ENCODE measurements at places on chromosomes 11 and 22.

DNA sequence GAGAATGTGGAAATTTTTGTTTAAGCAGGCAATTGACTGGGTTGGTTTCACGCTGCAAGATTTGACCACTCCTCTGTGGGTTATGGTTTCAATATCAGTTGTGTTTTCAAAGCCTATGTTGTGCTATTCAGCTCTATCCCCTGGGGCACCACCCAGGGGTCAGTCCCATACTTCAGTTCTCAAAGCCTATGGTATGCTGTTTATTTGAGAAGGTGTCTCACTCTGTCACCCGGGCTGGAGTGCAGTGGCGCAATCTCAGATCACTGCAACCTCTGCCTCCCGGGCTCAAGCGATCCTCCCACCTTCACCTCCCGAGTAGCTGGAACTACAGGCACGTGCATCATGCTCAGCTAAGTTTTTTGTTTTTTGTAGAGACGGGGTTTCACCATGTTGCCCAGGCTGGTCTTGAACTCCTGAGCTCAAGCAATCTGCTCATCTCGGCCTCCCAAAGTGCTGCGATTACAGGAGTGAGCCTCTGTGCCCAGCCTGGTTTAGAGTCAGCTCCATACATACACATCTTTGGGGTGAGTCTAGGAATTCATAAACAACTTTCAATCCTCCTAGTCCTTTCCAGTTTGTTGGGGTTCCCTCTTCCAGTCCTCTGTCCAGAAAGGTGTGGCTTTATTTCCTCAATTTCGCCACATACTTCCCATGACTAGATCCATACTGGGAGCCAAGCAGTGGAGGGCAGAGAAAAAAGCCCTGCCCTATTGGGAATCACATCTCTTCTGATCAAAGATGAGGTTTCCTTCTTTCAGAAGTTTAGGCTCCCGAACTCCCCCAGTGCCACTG, 35.0 kb upstream of the MAPK1 start:
- DNase-seq: no peak

GRCh38 chr11:91825777-91826176, 398.8 kb upstream of the FAT3 start:
- no peak for DNase-seq

DNA sequence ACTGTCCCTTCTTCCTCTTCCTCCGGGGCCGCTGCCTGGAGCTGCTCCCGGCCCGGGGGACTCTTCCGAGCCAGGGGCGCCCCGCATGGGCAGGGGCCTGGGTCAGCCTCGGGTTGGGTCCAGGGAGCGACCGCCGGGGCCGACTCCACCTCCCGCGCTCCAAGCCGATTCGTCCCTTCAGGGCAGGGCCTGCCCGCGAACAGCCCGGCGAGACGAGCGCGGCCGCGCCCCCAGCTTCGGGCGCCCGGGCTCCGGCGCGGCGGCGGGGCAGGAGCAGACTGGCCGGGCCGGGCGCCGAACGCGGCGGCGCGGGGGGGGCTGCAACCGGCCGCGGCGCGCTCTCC, at the start of gene LARGE1:
Gene LARGE1 (minus strand): TSS at position 280 of the 344 bp plus-strand sequence.
- no peak for DNase-seq

GRCh38 chr11:133041181-133041580, 491.1 kb downstream of the OPCML start:
- no peak for DNase-seq

GRCh38 chr11:96875712-96876111, 485.9 kb downstream of the JRKL start:
- DNase-seq: no peak

GRCh38 chr11:35804451-35805040, 139.3 kb upstream of the LDLRAD3 start:
- no peak for DNase-seq

GRCh38 chr11:27367881-27368280, 4.9 kb upstream of the CCDC34 start:
- DNase-seq: no peak

DNA sequence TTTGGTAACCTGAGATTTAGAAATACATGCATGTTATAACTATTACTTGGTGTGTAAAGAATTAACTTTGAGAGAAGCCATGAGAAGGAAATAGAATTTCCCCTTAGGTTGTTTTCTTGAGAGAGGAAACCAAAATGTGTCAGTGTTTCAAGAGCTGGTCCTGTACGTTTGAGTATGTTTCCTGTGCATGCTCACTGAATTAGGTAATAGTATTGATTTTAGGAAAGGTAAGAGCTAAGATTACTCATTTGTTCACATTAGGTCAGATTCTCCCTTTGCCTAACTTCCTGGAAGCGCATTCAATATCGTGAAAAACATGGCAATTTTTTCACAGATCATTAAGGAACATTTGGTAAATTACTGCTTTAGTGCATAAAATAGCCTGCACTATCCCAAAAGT, 49.3 kb upstream of the RDX start:
- DNase-seq: no peak

GRCh38 chr11:94279996-94280395, 24.4 kb upstream of the IZUMO1R start:
- DNase-seq: no peak

- no peak for DNase-seq
Measured at GRCh38 chr11:88169881-88170280, 5.4 kb downstream of the RAB38 start.

DNA sequence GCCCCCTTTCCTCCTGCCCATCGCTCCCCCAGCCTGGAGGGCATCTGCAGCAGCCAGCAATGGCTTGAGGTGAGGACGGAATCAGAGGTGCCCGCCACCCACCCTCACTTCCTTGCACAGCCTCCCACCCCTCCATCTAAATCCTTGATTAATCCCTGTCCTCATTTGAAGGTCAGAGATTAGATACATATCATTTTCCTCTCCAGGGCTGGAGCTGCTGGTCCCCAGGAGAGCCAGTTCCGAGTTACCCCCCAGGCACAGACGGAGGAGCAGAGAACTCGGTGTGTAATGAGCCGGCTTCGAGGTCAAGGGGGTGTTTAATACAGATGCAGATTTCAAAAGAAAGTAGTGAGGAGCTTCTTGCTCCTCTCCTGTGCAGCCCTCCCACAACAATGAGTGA, 542.1 kb downstream of the MN1 start:
- DNase-seq: no peak

DNA sequence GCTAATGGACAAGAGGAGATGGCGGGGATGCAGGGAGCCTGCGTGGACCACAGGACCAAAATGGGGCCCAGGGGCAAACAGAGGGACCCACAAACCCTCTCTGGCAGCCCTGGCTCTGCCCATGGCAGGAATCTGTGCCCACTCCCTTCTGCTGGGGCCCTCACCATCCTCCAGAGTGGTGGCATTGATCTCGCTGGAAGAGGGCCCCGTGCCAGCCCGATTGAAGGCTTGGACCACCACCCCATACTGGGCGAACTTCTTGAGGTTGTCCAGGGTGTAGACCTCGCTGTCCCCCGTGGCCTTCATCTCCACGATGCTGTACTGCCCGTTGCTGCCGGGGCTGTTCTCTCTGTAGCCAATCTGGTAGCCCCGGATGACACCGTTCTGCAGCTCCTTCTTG, 137.1 kb downstream of the CEP164 start:
- no peak for DNase-seq

- no peak for DNase-seq
Measured at GRCh38 chr11:76553554-76554476, 109.0 kb downstream of the EMSY start.

- DNase-seq: no peak
Measured at GRCh38 chr11:61874377-61874809, 17.0 kb downstream of the FADS3 start.

DNA sequence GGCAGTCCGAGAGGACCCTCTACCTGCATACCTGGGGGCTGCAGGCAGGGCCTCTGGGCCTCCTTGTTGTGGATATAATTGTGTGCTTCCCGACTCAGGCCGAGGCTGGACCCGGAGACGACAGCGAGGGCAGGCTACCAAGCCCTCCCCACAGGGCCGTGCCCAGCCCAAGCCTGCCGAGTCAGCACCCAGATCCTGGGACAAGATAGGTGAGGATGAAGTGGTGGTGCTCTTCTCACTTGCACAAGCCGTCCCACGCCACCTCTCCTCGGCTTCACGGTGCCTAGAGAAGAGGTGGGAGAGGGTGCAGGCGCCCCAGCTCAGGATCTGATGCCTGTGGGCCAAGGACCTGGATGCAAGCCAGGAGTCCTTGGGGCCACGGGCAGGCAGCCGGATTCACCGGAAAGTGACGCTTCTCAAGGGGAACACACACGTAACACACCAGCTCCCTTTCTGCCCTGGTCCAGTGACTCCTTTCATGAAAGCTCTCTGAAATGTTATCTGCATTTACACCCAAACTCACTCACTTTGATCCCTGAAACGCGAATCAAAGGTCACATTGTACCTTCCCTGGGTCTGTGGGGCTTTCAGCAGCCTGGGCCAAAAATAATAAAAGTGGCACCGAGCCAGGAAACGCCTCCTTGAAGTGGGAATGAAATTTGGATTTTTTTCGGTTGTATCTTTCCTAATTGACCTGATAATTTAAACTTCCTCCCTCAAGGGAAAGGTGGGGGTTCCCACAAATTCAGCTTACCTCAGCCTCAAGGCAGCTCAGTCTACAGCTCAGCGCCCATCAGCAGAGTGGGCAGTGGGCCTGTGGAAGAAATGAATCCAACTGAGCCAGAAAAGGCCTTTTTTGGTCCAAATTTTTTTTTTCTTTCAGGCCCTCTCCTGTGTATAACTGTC, 1.1 kb upstream of the GNB1L start:
- no peak for DNase-seq

DNA sequence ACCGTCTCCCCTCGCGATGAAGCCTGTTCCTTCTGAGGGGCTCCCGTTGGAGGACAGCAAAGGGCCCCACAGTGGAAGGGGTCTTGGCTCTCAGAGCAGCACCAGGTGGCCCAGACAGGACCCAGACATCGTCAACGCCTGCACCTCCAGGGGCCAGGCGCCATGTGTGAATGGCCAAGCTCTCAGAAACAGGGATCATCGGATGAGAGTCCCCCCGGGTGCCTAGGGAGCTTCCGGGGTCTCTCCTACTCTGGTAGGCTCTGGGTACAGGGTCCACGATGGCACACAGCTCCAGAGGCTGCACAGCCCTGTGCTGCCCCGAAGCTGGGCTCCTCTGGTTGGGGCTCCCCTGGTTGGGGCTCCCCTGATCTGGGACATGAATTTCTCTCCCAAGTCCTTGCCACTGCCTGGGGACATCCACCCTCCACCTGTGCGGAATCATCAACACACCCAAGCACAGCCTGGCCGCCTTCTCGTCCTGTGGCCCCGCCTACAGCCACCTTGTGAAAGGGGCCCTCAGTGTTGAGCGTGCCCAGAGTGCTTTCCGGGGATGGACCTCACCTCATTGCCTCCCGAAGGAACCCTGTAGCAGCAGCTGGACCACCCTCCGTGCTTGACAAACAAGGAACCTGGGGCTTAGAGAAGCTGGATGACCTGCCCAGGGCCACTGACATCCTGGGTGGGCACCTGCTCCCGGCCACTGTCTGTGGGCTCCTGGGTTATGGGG, 929.0 kb downstream of the BRD1 start:
- no peak for DNase-seq

- no peak for DNase-seq
Measured at GRCh38 chr11:123065621-123066020, 3.7 kb upstream of the HSPA8 start.

GRCh38 chr11:31798057-31798553, 13.0 kb downstream of the PAX6 start:
- DNase-seq: no peak

GRCh38 chr11:6817694-6818093, 18.2 kb upstream of the OR6A2 start:
- no peak for DNase-seq

DNA sequence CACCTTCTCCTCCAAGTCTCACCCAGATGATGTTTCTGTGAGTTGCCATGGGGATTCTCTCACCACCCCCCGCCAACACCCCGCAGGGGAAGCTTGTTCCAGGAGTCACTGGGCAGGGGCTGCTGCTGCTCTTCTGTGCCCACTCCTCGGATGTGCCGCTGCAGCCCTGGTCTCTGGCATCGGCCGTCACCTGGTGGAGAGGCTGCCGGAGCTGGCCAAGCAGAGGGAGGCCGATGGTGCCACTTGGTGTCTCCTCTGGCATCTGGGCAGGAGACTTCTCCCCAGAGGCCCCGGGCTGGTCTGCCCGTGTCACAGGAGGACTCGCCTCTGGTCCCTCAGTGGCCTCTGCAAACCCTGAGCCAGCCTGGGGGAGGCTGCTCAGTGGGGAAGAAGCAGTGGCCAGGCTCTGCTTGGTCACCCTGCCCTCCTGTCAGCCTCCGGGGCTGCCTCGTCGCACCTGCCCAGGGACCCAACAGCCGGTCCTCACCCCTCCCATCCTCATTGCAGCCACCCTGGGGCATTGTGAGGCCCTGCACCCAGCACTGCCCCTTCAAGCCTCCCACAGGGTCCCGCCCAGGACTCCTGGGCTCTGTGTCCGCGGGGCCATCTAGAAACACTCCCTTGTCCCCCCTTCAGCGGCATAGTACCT, 424 bp upstream of the ADORA2A start:
- no peak for DNase-seq

GRCh38 chr11:103949781-103950180, 86.7 kb upstream of the DDI1 start:
- no peak for DNase-seq

- DNase-seq: no peak
Measured at GRCh38 chr22:49845241-49845640, 8.4 kb upstream of the ZBED4 start.

- DNase-seq: no peak
Measured at GRCh38 chr11:3823303-3823702, 14.9 kb downstream of the PGAP2 start.

- no peak for DNase-seq
Measured at GRCh38 chr22:35346596-35347220, 34.2 kb upstream of the HMOX1 start.

DNA sequence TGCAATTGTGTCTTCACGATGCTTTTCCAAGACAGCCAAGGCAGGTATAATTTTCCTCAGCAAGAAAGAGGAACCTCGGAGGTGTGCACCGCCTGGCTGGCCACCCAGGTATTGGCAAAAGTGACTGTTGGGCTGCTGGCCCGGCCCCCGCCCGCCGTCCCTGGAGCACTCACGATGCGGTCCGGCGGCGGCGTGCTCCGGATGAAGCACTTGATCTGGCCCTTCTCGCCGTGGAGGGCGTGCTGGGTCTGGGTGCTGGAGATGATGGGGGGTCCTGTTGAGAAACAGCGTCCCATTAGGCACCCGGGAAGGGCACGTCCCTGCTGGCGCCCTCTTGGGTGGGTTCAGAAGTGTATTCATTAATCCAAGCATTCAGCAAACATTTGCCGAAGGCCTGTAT, 84.8 kb downstream of the ST3GAL4 start:
- no peak for DNase-seq

DNA sequence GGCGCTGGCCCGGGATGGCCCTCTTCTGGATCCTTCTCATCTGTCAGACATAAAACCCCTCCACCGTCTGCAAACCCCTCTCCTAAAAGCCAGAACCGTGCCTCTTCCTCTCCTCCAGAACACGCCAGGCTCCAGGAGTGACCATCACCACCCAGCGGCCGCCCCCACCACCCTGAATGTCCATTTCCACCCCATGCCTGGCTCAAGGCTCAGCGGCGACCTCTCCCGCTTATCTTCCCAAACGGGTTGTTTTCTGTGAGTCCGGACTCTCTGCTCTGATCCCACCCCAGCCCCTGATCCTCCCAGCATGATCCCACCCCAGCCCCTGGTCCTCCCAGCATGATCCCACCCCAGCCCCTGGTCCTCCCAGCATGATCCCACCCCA, 37.6 kb downstream of the CELSR1 start:
- DNase-seq: no peak
